CD4-positive, alpha-beta T cell treated with Interleukin-6 for 4 hours (primary cell): ENCODE measurements at places on chromosomes 1 and 21.

DNA sequence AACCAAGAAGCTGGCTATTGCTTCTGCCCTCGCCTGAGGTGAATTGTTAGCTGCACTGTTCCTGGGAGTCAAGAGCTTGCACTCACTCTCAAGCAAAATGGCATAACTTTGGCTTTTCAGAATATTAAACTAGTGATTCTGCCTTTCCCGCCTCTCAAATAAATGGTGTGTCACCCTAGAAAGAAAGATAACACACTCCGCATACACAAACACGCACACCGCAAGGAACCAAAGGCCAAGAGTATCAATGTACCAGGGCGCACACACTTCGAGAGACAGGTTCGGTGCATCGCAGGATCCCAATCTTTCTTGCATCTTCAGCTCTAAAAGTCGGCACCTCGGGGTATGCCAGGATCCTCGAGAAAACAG is 470 bp upstream of the RTCA start:
- no peak for DNase-seq

DNA sequence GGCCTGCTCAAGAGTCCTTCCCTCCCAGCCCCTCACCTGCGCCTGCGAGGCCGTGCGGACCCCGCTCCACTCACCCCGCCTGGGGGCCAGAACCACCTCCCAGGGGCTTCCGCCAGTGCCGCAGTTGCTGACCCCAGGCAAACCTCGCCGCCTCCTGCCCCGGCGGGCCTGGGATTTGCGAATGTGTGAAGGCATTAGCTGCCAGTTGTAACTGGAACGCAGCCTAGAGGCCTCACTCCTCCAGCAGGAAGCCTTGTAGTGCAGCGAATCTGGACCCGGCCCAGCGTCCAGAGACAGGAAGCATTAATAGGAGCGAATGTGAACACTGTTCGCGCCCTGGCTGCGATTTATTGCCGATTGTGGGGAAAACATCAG is 140.9 kb upstream of the ARHGEF16 start:
- no peak for DNase-seq

GRCh38 chr1:9852410-9853248 is 28.9 kb upstream of the CLSTN1 start:
- DNase-seq = no peak

DNA sequence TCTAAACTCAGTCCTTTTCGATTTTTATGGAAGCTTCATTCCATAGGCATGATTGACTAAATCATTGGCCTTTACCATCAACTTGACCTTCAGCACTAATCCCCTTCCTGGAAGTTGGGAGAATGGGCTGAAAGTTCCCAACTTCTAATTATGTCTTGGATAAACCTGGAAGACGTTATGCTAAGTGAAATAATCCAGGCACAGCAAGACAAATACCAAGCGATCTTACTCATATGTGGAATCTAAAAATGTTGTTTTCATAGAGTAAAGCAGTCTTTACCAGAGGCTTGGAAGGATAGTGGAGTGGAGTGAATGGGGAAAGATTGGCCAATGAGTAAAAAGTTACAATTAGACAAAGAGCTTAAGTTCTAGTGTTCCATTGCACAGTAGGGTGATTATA is 1453.2 kb downstream of the PLA2G4A start:
- no peak for DNase-seq

DNA sequence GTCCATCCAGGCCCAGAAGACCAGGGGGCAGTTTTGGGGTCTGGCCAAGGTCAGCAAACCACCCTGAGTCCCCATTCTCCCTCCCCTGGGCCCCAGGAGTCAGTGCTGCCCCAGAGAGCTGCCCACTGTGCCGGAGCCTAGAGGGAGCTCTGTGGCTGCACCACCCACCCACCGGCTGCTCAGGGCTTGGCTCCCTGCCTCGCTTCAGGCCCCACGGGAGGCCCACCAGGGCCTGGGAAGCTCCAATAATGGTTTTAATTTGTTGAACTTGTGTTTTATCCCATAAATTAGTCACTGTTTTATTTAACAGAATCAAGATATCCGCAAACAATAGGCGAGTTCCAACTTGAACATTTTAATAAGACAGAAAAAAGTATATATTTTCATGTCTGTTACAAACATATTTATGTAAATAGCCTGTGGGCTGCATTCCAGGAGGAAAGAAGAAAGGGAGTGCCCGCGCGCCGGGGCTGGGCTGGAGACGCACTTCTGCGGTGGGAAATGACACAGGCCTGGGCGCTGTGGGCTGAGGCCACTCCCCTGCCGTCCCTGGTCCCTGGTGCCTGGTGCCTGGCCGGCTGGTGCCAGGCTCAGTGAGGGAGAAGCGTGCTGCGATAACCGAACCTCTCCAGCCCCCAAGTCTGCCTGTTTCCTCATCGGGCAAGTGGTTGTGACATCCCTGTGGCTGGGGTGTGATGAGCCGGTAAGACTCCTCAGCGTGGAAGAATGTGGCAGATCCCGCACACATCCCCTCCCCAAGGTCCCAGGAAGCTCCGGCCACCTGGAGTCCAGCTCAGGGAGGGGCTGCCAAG is 160.5 kb downstream of the PEX14 start:
- DNase-seq = no peak

DNA sequence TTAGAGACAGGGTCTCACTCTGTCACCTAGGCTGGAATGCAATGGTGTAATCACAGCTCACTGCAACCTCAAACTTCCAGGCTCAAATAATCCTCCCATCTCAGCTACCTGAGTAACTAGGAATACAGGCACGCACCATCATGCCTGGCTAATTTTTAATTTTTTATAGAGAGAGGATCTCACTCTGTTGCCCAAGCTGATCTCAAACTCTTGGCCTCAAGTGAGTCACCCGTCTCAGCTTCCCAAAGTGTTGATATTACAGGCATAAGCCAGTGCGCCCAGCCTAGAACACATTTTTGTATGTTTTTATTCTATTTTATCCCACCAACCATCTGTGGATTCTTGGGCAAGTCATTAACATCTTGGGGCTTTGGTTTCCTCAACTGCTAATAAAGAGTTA is 100.5 kb downstream of the AK5 start:
- DNase-seq = no peak

DNA sequence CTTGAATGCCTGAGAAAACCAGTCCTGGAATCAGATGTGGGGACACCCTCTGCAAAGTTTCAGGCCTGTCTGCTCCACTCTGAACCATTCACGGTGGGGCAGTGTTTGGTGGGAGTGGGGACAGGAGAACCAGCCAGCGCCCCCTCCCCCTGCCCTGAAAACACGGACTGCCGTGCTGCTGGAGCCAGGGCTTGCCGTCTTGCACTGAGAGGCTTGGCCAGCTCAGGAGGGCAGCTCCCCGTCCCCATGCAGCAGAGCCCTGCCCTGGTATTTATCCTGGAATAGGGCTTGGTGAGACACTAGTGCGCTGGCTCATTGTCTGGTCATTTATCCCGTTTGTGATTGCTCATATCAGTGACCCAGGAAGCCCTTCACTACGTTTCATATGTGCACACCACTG is 3.9 kb downstream of the S100B start:
- DNase-seq = no peak

- DNase-seq = no peak
Measured at GRCh38 chr1:231192620-231193163, 30.8 kb downstream of the TRIM67 start.

DNA sequence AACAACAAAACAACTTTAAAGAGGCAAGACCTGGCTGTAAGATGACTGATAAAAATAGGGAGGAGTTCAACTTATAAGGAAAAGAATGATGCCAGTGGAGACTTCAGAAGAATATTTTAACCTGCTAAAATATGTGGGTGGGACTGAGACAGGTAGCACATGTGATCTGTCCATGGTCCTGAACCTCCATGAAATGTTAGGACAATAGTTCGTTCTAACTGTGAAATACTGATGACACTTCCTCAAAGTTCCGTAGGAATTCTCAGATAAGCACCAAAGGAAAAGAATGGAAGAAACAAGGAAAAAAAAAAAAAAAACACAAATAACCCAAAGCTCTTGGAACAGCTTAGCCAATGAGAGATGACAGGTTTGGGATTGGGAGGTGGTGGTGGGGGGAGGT is 44.7 kb downstream of the CDC42BPA start:
- DNase-seq = no peak

DNA sequence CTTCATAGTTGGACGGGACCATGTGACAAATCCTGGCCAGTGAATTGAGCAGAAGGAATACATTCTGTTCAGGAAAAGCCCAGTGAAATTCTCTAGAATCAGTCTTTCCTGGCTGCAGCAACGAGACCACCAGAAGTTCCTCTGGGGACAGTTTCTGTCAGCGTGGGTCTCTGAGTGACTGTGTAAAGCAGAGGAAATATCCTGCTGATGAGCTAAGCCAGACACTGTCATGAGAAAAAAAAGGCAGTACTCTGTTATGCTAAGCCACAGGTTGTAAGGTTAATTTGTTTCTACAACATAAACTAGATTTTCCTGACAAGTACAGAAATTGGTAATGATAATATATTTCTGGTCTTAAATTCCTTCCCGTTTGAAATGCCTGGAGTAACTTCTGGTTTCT is 664.4 kb downstream of the LMO4 start:
- DNase-seq = no peak

DNA sequence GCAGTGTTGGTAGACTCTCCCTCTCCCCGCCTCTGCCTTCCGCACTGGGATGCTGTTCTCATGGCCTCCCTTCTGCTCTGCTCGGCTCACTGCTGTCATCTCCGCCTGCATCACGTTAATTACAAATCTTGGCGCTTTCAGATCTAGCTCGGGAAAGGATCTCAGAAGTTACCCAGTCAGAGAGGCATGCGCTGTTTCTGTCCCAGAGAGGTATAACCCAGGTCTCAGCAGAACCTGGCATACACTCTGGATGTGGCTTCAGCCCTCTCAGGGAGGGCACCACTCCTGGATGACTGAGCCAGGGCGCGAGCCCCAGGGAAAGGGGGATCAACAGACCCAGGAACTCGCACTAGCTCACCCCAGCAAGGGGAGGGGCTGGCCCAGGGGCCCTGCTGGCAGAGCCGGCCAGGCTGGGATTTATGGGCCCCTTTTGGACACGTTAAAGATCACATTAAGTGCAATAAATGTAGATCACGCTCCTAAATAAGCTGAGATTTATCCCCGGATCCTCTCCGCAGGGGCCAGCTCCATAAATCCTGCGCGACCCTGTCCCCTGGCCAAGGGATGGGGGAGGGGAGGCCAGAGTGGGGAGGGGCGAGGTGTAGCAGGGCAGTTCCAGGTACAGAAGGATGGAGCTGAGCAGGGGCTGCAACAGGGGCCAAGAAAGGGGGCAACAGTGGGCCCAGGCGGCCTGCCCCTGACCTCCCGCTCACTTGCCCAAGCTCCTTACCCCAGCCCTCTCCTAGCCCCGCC is 101.3 kb upstream of the ZBTB40 start:
- no peak for DNase-seq

- no peak for DNase-seq
Measured at GRCh38 chr1:208907790-208908189, 663.6 kb upstream of the PLXNA2 start.

GRCh38 chr1:223748773-223749733 is 36.7 kb downstream of the CAPN2 start:
- DNase-seq = peak; percentile 74
